ENCODE measurements at places on chromosomes 7 and 10. TPM values are rescaled to one million over a fixed set of nuclear protein-coding genes. Genes with fewer than 3 reads are reported as not detected.

The EVX1 gene
- total RNA-seq = not detected

DNA sequence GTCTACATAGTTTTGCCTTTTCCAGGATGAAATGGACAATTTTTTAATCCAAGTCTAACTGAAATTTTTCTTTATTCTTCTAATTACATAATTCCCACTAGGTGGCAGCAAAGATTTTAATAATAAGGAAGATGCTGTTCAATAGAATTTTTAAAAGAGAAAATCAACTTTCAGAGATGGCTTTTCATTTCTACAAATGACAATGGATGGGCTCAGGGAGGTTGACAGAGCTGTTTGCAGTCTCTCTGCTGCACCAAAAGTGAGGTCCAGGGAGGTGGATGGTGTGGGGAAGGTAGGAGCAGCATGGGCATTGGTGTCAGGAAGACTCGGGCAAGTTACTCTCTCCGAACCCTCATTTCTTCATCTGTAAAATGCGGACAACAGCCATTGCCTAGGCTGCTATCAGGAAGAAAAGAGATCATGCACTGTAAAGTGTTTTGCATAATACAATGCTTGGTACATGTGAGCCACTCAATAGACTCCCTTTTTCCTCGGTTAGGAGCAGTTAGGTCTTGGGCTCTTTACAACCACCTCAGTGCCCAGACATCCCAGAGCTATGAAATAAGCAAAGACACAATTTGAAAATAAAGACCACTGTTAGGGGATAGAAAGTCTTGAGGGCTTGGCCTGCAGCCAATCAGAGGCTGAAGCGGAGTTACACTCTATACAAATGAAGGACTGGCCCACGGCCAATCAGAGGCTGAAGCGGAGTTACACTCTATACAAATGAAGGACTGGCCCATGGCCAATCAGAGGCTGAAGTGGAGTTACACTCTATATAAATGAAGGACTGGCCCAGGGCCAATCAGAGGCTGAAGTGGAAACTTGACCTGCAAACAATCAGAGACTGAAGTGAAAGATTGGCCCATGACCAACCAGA lies 107.1 kb downstream of the ABLIM1 start:
- peak; percentile 73 for DNase-seq

GRCh38 chr10:13528875-13529713 lies at the start of gene BEND7:
Gene BEND7 (minus strand): TSS chr10:13529014. CDS start chr10:13528533, 481 bp downstream.
- DNase-seq = peak; percentile 81

- DNase-seq = no peak
These were observed 16.7 kb downstream of the PPP1R3C start for GRCh38 chr10:91616137-91616536.

The FGFBP3 gene
- 0.70 TPM for total RNA-seq

- DNase-seq = no peak
These were observed 143.4 kb upstream of the GRB10 start for GRCh38 chr7:50926049-50926448.
